ENCODE measurements at places on chromosomes 2 and 18. TPM values are rescaled to one million over a fixed set of nuclear protein-coding genes. Genes with fewer than 3 reads are reported as not detected.

- no peak for DNase-seq
Observed at GRCh38 chr2:215476424-215476823, 40.6 kb upstream of the FN1 start.

- no peak for DNase-seq
Observed at GRCh38 chr2:194320520-194320919, 1336.5 kb upstream of the SLC39A10 start.

GRCh38 chr2:180122874-180123273 lies 115.8 kb upstream of the CWC22 start:
- DNase-seq = no peak

Gene MYO1B
- total RNA-seq = 28.9 TPM

Gene DOK6
- total RNA-seq = 0.42 TPM
